Germinal center (tissue), 1 donor: ENCODE measurements at places on chromosomes 4 and X.

DNA sequence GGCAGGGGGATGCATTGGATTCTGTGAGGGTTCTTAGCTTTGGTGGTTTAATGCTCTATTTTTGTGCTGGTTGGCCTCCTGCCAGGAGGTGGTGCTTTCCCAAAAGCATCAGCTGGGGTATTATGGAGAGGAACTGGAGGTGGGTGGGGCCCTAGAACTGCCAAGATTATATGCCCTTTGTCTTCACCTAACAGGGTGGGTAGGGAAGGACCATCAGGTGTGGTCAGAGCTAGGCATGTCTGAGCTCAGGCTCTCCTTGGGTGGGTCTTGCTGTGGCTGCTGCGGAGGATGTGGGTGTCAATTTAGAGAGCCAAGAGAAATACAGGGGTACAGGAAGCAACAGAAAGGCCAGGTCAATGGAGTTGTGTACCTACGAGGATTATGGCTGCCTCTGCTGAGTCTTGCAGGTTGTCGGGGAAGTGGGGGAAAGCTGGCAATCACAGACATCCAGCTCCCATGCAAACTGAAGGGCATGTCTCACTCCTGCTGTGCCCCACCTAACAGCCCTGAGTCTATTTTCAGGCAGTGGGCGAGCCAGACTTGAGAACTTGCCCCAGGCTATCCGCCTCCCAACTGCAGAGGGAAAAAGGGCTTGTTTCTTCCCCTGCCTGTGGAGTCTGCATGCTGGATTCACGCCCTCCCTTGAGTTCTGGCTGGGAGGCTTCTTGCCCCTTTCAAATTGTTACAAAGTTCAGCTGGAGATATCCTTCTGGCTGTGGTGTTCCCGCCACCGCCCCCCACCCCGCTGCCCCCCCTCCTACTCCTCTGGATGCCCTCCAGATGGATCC, 212.0 kb downstream of the COMMD8 start:
- DNase-seq: no peak

- DNase-seq: no peak
Measured at GRCh38 chrX:85052205-85052604, 48.5 kb downstream of the APOOL start.

DNA sequence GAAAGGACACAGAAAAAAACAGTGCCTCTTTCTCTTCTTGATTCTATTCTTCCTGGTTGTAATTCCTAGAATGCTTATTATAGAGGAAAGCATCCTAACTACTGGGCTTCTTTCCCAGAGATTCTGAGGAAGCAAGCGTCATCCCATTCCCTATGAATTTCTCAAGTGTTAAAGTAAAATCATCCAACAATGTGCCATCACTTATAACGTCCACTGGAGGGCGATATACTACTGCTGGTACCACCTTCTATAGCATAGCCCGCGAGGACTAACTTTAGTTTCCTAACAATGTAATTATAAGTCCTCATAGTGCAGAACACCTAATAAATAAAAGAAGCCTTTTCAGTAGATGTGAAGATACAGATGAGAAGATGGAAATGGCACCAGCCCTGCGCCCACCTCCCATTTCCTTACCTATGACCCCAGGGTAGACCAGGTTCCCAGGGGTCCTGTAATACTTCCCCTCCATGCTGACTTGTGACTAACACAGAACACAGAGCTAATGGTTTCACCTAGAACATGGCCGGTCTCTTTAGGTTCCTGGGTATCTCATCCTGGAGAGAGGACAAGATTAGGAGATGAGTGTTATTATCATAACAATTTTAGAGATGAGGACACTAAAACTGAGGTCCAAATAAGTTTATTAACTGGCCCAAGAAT, 4.2 kb downstream of the CENPVL3 start:
- peak; percentile 5 for DNase-seq

GRCh38 chr4:74934016-74934831, 1.3 kb downstream of the PARM1 start:
- DNase-seq: peak; percentile 24

GRCh38 chrX:154779261-154779660, 16.6 kb downstream of the DKC1 start:
- no peak for DNase-seq

- DNase-seq: no peak
Measured at GRCh38 chr4:6160536-6160935, 39.8 kb downstream of the JAKMIP1 start.

DNA sequence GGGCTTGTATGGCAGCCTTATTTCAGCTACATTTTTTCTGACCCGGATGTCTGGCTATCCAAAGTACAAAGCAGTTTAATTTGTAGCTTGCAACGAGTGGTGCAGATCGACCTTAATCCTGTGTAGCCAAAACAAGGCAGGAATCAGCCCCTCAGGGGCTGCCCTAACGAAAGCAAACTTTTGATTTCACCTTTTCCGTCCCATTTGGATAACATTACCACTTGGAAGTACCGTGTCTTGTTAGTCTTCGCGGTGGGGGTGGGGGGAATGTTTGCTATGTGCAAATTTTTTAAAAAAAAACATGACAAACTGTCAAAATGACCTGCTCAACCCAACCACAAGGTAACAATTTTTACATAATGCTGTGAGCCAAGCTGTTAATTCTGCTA, 766 bp upstream of the DNAJB14 start:
- DNase-seq: peak; percentile 2

DNA sequence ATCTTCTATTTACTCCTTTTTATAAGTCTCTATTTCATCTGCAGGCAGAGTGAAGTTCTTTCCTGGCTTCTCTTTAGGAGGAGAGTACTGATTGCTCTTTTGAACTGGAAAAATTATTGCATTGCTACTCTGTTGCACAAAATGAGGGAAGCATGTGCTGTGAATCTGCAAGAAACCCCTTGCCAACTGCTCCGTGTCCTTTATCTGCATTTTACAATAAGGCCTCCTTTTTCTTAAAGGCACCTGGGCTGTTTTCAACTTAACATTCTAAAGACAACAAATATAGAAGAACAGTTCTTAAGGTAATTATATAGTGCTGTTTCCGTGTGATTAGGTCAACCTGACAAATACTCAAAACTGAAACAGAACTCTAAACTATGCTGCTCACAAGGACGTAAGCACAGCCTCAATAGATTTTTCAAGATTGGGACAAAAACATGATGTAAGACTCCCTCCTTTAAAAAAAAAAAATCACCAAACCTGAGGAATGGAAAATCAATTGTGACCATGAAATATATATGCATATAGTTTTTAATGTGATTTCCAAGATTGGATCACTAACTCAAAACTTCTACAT, 716.6 kb upstream of the INTU start:
- DNase-seq: no peak

GRCh38 chr4:89413518-89413917, 105.9 kb upstream of the GPRIN3 start:
- DNase-seq: no peak

- no peak for DNase-seq
Measured at GRCh38 chr4:7571001-7571400, 136.3 kb upstream of the PSAPL1 start.

GRCh38 chrX:41334363-41335197, 618 bp downstream of the DDX3X start:
- peak; percentile 84 for DNase-seq

DNA sequence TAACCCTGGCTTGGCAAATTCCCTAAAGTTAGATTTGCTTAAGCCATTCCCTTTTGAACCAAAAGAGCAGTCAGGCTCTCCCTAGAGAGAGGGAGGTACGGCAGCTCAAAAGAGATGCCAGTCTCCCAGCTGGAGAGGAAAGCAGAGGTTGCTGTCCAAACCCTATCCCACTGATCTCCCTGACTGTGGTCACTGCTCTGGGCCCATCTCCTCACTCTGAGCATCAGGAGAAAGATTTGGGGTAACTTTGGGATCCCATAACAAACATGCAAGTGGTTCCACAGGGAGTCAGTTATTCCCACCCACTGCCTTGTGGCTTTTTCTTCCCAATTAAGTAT, 17.1 kb downstream of the ACSL1 start:
- no peak for DNase-seq

- no peak for DNase-seq
Measured at GRCh38 chr4:182929296-182929695, 12.1 kb upstream of the DCTD start.

GRCh38 chr4:44791831-44792230, 65.5 kb upstream of the GNPDA2 start:
- no peak for DNase-seq

DNA sequence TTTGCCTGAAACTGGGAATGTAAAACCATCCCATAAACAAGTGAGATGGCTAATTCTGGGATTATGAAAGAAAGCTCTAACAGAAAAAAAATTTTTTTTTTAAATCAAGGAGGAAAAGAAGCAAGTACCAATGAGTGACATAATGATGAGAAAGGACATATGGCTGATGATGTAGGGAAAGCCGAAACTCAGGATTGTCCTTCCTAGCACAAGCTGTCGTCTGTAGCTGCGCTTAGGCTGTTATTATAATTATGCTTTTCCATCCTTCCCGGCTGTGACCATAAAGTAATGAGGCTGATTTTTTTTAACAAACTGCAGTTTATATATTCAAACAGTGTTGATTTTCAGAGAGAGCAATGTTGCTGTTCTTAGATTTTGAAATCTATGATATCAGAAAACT, 209.8 kb upstream of the NOCT start:
- no peak for DNase-seq

GRCh38 chr4:99654361-99654761, 3.3 kb downstream of the C4orf54 start:
- DNase-seq: no peak

GRCh38 chr4:183763990-183764754, 105.1 kb downstream of the TRAPPC11 start:
- DNase-seq: no peak

- no peak for DNase-seq
Measured at GRCh38 chr4:88705805-88706492, 8.3 kb upstream of the NAP1L5 start.

- DNase-seq: no peak
Measured at GRCh38 chrX:74408304-74408703, 13.0 kb upstream of the SLC16A2 start.

GRCh38 chrX:108209006-108209554, 117.5 kb downstream of the ATG4A start:
- no peak for DNase-seq

DNA sequence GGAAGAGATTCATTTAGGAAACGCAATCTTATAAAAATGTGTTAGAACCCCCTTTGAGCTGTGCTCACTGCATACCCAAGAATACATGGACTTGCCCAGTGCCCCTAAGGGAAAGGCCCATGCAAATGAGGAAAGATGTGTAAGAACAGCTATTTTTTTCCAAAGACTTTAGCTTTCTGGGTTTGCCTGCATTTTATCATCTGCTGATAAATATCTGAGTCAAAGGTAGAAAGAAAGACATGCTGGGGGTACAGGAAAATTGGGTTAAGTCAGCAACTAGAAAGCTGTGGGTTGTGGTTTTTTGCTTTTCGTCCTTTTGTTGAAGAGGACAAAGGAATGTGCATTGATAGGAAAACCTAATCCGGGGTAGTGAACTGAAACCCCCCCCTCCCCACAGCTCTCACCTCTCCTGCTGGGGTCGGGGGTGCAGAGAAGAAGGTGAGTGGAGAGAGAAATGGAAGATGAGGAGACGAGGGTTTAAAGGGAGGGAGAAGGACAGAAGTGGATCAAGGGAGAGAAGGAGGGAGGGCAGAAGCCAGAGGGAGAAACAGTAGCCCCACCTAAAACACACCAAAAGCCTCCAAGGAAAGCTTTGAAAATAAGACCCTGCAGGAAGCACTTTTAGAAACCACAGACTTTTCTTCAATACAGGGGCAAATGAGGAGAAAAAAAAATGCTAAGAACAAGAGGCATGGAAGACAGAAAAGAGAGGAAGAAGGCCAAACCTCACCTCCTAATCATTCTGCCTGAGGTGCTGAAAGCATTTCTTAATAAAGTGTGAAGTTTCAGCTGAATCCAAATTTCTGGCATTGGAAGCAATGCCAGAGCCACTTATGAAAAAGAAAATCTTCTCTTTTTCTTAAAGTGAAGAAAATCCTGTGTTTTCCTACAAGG, 49.3 kb downstream of the KDR start:
- DNase-seq: no peak

DNA sequence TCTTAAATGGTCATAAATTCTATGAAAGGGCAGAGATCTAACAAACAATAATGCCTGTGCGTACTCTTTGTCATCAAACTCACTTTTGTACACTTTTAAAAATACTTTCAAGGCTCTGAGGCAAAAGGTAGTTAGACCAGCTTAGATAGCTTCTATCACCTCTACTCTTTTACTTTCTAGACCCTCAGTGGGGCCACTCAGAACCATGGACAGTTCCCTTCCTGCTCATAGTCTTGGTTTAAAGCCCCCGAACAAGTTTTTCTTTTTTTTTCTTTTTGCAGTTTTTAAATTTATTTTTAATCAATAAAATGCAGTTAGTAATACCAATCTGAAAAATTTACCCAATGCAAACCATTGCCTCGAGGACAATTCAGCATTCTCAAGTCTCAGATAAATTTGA, 460.5 kb upstream of the CNKSR2 start:
- DNase-seq: no peak

GRCh38 chrX:41559235-41560052, 112.3 kb downstream of the NYX start:
- DNase-seq: no peak

DNA sequence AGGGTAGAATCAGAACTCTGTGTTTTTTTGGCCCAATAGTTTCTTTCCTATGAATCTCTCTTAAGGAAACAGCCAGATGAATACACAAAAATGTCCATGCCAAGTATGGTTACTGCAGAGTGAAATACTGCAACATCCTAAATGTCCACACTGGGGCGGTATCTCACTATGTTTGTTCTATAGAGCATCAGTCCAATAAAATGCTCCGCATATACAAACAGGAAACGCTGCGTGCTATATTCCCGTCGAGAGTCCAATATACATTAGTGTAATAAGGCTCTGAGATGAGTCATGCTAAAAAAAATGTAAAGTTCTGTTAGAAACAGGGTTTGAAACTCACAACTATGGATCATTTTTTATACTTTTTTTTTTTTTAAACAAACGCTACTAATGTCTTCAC, 72.9 kb upstream of the ENOX2 start:
- DNase-seq: peak; percentile 3

- no peak for DNase-seq
Measured at GRCh38 chr4:83964996-83965541, 429.2 kb downstream of the GPAT3 start.
